ENCODE measurements at places on chromosomes 16 and 17.

GRCh38 chr16:57319646-57320045 lies 35.2 kb upstream of the PLLP start:
- no peak for DNase-seq

- DNase-seq, result no peak
These were observed 3.1 kb downstream of the SPSB3 start for GRCh38 chr16:1779234-1779701.

GRCh38 chr17:20284570-20285295 lies 182.6 kb downstream of the LGALS9B start:
- DNase-seq, result no peak

GRCh38 chr17:11880714-11881113 lies 116.6 kb downstream of the ZNF18 start:
- no peak for DNase-seq

- DNase-seq, result peak; percentile 96
These were observed 287.4 kb downstream of the SEC14L1 start for GRCh38 chr17:77428020-77428748.

- DNase-seq, result no peak
These were observed 186.0 kb upstream of the PIRT start for GRCh38 chr17:11023639-11024479.

DNA sequence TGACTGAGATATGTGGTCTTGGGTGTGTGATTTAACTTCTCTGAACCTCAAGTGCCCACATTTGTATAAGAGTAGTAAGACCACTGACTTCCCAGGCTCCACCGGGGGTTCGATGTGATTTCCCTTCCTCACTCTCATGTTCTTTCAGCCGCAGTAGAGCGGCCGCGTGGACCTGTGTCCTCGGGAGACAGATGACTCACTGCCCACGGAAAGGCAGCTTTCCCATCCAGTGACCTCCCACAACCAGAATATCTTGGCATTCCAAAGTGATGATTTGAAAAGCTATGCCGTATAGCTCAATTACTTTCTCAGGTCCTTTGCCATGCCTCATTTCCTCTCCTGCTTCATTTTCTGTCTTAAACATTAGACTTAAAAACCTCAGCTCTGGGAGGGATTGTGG lies 73.6 kb downstream of the IL21R start:
- DNase-seq, result no peak

GRCh38 chr17:3735515-3735914 lies 11.8 kb downstream of the HASPIN start:
- no peak for DNase-seq

- DNase-seq, result no peak
These were observed 352 bp upstream of the VMO1 start for GRCh38 chr17:4786516-4786915.

- DNase-seq, result peak; percentile 84
These were observed 51.4 kb downstream of the RAP1GAP2 start for GRCh38 chr17:2847381-2848333.

- DNase-seq, result no peak
These were observed 68.3 kb upstream of the GCSH start for GRCh38 chr16:81164481-81164880.

- no peak for DNase-seq
These were observed 31.9 kb downstream of the PDIA2 start for GRCh38 chr16:314795-315299.

DNA sequence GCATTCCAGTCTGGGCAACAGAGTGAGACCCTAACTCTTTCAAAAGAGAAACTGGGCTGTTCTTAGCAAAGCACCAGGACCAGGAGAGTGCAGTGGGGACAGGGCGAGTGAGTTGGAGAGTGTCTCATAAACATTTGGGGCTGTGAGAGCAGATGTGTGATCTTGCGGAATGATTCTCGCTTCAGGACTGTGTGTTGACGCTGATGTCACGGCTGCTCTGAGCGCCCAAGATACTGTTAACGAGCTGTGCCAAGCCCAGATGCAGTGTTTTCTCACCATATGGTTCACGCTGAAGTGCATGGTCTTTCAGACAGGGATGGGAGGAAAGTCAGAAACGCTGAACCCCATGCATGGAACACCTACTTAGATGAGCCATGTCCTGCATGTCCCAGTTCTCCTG lies 438.2 kb downstream of the HS3ST4 start:
- no peak for DNase-seq

- no peak for DNase-seq
These were observed 20.2 kb upstream of the RBFOX3 start for GRCh38 chr17:79630821-79631639.

GRCh38 chr17:43118679-43119615 lies 6.2 kb downstream of the BRCA1 start:
- no peak for DNase-seq

DNA sequence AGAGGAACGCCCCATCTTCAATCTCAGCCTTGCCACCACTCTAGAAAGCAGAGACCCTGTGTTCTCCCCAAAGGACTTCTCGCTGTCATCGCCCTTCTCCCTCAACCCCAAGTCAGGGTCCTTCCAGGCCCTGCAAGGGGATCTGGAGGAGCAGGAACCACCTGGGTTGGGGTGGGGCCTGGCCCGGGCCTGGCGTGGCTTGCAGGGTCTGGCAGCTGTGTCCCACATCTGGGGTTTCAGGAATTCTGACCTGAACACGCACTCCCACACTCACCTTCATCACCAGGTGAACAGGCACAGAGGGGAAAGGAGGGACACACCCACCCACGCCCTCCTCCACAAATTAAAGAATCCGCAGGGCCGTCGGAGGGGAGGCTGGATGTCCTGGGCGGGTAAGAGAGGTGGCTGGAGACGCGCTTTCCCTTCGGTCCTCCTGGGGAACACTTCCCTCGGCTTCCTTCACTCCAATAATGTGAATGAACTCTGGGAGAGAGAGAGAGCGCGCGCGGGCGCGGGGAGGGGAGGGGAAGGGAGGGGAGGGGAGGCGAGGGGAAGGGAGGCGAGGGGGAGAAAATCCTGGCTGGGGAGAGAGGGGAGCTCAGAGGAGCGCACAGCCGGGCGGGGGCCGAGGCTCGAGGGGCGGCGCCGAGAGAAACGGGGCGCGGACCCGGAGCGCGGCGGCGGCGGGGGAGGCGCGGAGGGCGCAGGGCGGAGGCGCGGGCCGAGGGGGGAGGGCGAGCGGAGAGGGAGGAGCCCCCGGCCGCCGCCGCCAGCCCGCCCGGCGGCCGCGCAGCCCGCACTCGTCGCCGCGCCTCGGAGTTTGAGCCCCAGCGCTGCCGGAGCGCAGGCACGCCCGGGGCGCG lies at the start of gene CACNG4:
TSS of gene CACNG4 (plus strand) at position 799 of the 863 bp plus-strand sequence. CDS start 205 bp downstream, outside the sequence.
- DNase-seq, result no peak

- DNase-seq, result no peak
These were observed 53.8 kb downstream of the ZNRF1 start for GRCh38 chr16:75052481-75053202.

GRCh38 chr17:30212750-30213149 lies 22.7 kb downstream of the SLC6A4 start:
- no peak for DNase-seq

DNA sequence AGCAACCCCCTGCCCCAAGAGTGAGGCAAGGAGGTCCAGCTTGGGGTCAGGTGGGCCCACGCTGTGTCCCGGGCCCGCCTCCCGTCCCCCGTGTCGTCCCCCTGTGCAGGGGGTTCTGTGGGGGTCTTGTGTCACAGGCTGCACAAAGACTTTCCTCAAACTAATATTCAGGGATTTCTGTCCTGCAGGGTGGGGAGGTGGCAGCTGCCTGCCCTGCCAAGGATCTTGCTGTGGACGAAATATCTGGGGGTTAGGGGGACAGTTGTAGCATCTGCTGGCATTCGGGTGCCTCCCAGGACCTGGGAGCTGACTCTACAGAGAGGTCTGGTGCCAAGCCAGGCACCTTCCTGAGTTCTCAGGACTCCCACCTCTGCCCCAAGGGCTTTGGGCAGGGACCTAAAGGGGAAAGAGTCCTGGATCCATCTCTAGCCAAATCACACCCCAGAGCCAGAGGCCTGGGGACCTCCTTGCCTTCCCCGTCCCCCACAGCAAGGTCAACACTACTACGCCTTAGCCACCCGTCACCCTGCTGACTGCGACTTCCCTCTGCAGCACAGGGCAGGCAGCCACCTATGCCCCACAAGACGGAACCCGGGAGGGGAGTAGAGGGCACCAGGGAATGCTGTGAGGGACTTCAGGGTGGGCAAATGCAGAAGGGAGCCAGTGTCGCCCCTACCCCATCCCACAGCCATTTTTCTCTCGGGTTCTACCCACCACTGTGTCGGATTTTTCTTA lies 59.3 kb downstream of the TMEM132E start:
- DNase-seq, result no peak

- DNase-seq, result no peak
These were observed 65.0 kb downstream of the AMFR start for GRCh38 chr16:56360117-56361008.

- DNase-seq, result no peak
These were observed 18.7 kb upstream of the MTSS2 start for GRCh38 chr16:70704586-70704985.

DNA sequence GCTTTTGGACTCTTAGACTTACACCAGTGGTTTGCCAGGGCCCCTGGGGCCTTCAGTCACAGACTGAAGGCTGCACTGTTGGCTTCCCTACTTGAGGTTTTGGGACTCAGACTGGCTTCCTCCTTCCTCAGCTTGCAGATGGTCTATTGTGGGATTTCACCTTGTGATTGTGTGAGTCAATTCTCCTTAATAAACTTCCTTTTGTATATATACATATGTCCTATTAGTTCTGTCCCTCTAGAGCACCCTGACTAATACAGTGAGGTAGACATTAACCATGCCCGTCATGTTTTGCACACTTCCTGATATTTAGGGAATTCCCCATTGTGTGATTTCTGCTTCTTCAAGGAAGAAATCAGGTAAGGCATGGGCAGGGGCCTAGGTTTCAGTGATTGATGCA lies 147.8 kb upstream of the CA10 start:
- no peak for DNase-seq

DNA sequence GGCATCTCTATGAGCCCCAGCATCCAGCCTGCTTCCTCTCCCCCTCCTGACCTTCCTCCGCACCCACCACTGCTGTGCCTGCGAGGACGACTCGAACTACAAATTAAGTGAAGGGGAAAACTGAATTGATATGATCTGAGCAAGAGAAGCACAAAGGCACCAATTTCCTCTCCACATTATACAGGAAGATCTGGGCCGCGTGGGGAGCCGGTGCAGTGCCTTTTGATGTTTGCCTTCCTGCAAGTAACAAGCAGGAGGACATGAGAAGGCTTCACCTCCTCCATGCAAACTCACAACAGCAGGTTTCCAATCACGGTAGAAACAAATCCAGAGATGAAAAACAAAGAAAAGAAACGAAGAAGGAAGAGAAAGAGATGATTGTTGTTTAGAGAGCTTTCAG lies 57.8 kb upstream of the MMP2 start:
- no peak for DNase-seq

DNA sequence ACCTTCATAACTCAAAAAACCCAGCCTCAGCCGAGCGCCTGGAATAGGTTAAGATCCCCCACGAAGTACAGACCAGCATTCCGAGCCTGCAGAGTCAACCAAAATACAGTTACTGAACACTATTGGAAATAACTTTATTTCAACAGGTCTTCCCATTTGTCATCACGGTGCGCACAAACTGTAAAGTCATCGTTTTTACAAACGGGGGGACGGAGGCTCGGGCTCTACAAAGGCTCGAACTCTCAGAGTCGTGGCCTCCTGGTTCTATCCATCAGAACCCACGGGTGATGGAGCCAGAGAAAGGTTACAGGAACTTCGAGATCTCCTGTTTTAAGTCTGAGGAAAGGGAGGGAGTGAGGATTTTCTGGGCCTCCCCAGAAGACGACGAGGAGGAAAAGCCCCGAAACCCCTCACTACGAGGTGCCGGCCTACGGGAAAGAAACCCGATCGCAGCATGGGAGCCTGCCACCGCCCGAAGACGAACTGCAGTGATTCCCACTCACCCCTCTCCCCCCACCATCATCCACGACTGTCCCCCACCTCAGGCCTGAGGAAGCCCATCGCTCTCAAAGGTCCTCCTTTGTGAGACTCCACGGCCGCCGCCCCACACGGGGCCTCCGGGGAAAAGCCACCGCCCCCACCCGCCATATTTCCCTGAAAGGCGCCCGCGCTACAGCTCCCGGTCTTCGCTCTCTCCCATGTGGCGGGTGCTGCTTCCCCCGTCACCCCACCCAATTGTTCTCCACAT lies 917 bp downstream of the YWHAE start:
- peak; percentile 62 for DNase-seq

DNA sequence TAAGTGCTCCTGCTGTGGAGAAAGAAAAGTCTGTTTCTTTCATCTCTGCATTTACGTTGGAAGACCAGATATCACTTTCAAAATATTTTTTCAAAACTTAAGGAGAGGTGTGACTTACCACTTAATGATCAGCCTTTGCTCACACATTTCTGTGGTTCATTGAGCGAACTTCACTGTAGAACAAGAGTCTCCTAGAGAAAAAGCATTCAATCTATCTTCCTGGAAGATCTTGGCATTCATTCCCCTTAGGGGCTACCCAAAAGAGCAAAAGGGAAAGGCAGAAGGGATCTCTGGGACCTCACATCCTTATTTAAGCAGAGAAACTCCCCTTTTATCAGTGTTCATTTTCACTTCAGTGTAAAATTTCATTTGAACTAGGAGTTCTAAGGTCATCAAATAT lies 61.2 kb downstream of the HS3ST3A1 start:
- no peak for DNase-seq

DNA sequence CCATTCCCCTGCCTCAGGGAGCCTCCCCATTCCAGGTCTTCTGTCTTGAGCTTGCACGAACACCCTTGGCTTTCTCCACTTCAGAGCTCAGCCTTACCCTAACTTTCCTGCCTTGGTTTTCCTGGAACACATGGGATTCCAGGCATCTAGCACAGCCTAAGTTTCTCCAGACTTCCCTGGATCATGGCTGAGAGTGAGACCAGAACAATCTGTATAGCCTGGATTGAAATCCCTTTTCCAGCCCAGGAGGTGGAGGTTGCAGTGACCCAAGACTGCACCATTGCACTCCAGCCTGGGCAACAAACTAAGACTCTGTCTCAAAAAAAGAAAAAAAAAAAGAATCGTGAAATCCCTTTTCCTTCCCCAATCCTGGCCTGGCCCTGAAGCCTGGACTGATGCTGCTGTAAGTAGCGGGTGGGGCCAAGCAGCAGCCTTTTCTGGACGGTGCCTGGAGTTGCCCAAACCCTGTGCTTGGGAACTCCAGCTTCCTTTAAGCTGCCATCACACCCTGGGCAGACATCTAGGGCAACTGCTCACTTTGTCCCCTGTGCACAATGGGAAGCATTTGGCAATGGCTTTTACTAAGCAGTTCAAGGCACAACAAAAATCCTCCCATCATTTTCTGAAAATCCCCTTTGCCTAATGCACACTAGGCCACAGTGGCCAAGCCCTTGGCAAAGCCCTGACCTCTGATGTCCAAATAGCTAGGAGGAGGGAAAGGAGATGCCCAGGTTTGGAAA lies 12.0 kb upstream of the SLC16A5 start:
- peak; percentile 65 for DNase-seq

DNA sequence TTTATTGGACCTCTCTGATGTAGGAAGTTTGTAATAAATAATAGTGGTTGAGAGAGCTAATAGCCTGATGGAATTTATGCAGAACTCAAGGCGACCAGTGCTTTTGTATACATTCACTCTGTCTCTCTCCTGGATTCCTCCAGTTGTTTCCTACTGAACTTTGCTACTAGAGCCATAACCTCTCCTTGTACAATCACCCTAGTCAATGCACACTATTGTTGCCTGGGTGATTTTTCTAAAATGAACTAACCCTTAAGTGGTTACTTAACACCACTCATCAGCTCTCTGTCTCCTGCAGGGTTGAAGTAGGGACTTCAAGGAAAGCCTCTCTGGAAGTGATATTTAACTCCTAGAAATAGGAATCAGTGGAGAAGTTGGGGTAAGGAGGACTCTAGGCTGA lies 9.7 kb downstream of the PHKB start:
- no peak for DNase-seq

Measured in suppressor macrophage (primary cell).